Skin of body (tissue), 3 donors: ENCODE measurements at places on chromosomes 2 and 18. TPM values are rescaled to one million over a fixed set of nuclear protein-coding genes. Genes with fewer than 3 reads are reported as not detected.

- DNase-seq: no peak
Measured at GRCh38 chr2:226548732-226549131, 250.9 kb downstream of the IRS1 start.

The ASPRV1 gene
- 39.5 TPM for total RNA-seq

DNA sequence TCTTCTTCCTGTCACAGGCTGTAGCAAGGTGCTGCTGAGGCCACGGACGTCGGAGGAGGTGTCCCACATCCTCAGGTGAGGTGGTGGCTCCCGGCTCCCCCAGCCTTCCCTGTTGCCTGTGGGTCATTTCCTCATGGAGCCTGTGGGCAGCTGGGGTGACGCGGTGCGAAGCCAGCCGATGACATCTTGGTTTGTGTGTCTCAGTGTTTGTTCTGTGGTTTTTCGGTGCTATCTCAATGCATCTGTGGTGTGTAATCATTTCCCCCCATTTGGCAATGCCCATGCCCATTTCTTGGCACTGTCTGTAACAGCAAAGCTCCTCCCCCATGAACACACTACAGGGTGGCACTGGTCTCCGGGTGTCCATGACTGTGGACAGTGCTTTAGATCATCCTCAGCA is 6.6 kb downstream of the D2HGDH start:
- DNase-seq: no peak

- DNase-seq: no peak
Measured at GRCh38 chr18:59993560-59993959, 93.8 kb downstream of the PMAIP1 start.

The KLHL41 gene
- 414 TPM for total RNA-seq

DNA sequence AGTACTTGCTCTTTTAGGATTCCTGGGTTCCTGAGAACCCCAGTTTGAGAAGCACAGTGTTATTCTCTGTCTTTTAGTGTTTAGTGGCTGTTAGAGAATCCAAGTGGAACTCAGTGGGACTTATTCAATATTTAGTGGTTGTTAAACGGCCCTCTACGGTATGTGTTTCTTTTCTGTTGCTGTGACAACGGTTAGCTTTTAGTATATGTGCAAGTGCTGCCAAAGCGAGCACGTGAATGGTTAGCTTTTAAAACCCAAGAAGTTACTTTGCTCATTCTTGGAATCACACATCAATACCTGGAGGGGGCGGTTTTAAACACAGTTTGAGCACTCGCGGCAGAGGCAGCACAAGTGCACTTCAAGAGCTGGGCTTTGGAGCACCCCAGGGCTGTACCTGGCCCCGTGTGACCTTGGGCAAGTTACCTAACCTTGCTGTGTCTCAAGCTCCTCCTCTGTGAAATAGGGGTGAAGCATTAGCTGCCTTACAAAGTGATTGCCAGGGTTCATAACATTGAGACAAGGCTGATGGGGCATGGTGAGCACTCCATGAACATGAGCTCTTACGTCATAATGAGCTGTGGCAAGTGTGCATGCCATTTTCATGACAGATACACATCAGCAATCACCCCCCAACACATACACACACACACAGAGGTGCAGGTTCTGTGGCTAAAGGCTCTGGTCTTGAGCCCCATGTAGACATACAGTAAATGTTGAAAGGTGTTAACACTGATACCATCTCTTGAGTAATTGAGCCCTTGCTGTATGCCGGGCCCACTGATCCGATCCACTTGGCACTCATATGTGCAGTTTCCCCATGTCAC is 234.1 kb downstream of the ALPK2 start:
- DNase-seq: no peak

The WNT10A gene
- total RNA-seq: 5.7 TPM

GRCh38 chr18:36757991-36758390 is 70.8 kb downstream of the TPGS2 start:
- DNase-seq: peak; percentile 11

The KRTCAP3 gene
- total RNA-seq: 2.5 TPM
